Hematopoietic multipotent progenitor cell (in vitro differentiated cells): ENCODE measurements at places on chromosomes 2 and 18.

GRCh38 chr2:88582030-88582429 lies 45.2 kb downstream of the EIF2AK3 start:
- no peak for DNase-seq

GRCh38 chr2:165440367-165440766 lies 29.1 kb upstream of the CSRNP3 start:
- DNase-seq, result no peak

DNA sequence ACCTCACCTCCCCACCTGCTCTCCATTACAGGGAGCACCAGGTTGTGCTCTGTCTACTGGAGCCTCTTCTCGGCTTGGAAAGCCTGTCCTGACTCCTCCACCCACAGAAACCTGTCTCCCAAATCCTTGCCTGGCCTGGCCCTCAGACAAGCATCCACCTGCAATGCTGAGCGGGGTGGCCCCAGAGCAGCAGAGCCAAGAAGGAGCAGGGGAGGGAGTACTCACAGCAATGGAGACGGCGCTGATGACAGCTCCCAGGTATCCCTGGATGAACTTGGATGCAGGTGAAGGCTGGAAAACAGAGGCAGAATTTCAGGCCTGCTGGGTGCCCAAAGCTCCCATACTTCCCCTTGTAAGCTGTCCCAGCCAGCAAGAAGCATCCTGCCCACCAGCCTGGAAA lies 72.8 kb downstream of the SFXN5 start:
- DNase-seq, result no peak

DNA sequence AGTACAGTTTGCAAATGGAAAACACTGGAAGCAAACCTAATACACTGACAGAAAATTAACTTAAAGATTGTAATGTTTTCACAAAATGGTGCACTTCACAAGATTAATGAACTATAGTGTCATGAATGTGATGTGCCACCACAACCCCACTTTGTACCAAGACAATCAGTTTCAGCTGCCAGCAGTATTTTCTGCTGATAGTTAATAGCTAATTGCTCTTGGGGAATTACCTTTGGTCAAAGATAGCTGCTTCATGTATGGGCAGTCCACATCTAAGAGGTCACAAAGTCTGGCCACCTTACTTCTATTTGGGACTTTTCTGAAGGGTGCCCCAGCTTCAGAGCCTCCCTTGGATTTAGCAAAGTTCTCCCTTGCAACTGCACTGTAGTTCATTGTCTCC lies 254.0 kb downstream of the CALCRL start:
- no peak for DNase-seq

DNA sequence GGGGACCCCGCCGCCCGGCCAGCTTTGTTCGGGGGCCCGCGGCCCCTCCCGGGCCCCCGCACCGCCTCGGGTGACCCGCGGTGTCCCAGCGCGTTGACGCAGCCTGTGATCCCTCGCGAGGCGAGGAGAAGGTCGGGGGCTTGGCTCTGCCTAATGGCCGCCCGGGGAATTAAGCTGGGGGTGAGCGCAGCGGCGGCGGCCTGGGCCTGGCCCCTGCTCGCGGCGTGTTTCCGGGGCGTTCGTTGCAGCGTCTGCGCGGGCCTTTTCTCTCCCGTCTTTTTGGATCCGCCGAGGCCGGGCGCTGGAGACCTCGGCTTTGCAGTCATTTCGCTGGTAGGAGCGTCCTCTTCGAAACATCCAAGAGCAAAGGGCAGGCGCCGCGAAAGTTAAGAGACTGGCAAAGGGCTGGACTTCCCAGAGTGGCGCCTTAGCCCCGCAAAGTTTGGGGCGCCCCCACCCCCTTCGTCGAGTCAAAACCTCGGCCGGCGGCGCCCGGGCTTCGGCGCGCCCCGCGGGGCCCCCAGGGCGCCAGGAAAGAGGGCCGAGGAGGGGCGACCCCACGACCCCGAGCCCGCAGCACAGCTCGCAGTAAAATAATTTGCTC lies 1.3 kb downstream of the SALL3 start:
- no peak for DNase-seq
